Activated naive CD4-positive, alpha-beta T cell treated with anti-CD3 and anti-CD28 coated beads, Interleukin-2, amount 10 ng/mL, durations not matched to agents 5 hours and 36 hours (primary cell): ENCODE measurements at places on chromosomes 2 and 18. TPM values are rescaled to one million over a fixed set of nuclear protein-coding genes. Genes with fewer than 3 reads are reported as not detected.

Gene ASPRV1
- total RNA-seq, result 1.2 TPM

Gene NETO1
- total RNA-seq, result not detected

Gene WDR7
- total RNA-seq, result 39.1 TPM

Gene FIGN
- not detected for total RNA-seq

Gene SPDYA
- total RNA-seq, result 1.3 TPM

Gene NMUR1
- total RNA-seq, result 0.76 TPM

Gene KCNG2
- not detected for total RNA-seq

Gene CHRND
- total RNA-seq, result not detected

Gene PLB1
- 0.93 TPM for total RNA-seq

Gene PRSS56
- total RNA-seq, result not detected

Gene LINC00305
- not detected for total RNA-seq

Gene MDH1B
- total RNA-seq, result not detected

Gene TCF7L1
- total RNA-seq, result not detected

Gene OSR1
- total RNA-seq, result not detected

Gene SERPINB13
- total RNA-seq, result not detected

Gene SERPINB7
- total RNA-seq, result not detected

Gene EPAS1
- total RNA-seq, result 20.5 TPM

Gene IER3IP1
- 10.0 TPM for total RNA-seq

Gene SCN7A
- total RNA-seq, result not detected

Gene NTSR2
- total RNA-seq, result not detected

Gene ANKRD44
- total RNA-seq, result 242 TPM

Gene ATP6V1C2
- not detected for total RNA-seq
